ENCODE measurements at places on chromosomes 1 and 21.

GRCh38 chr1:47388891-47389238 lies 27.2 kb upstream of the FOXE3 start:
- DNase-seq: peak; percentile 60

DNA sequence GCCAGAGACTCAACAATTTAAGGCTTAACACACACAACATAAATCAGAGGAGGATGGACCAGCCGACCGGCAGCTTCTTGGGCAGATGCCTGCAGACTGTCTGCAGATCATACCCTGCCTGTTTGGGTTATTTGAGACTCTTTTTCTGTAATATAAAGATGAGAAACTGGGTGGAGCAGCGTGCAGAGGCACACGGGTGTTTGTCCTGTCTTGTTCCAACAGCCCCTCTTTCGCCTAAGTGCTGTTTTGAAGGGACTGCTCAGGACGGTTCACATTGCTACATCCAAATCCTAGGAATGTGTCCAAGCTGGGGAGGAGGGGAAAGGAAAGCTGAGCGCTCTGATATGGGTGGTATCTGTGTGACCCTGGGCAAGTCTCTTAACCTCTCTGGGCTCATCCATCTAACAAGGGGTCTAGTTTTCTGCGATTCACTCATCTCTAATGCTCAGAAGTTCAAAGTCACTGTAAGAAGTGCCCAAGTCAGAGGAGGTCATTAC lies 149.9 kb downstream of the CLIC6 start:
- no peak for DNase-seq

DNA sequence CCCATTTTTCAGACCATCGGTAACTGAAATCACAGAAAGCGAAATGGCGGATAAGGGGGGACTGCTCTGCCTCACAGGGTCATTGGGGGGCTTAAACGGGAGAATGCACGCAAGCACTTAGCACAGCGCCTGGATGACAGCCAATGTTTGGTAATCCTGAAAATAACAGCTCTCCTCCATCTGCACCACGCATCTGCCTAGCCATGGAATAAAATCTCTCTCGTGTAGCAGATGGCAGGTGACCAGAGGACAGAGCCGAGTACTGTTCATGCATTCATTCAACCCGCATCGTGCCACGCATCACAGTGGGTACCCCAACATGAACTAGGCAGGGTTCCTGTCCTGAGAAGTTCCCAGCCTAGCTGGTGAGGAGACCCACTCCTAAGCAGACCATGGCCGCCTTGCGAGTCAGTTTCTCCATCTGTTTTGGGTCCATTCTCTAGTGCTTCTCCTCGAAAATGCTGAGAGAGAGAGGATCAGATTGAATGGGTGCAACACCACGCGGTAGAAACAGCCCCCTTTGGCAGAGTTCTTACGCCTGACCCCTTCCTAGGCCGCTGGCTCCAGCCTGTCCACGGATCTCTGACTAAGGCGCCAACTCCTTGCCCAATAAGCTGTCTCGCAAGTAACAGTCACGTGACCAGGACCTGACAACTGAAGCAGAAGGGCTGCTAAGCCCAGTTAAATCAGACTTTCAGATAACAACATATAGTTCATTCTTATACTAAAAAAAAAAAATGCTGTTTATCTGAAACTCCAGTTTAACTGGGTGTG lies 7.3 kb downstream of the SLC1A7 start:
- peak; percentile 90 for DNase-seq

DNA sequence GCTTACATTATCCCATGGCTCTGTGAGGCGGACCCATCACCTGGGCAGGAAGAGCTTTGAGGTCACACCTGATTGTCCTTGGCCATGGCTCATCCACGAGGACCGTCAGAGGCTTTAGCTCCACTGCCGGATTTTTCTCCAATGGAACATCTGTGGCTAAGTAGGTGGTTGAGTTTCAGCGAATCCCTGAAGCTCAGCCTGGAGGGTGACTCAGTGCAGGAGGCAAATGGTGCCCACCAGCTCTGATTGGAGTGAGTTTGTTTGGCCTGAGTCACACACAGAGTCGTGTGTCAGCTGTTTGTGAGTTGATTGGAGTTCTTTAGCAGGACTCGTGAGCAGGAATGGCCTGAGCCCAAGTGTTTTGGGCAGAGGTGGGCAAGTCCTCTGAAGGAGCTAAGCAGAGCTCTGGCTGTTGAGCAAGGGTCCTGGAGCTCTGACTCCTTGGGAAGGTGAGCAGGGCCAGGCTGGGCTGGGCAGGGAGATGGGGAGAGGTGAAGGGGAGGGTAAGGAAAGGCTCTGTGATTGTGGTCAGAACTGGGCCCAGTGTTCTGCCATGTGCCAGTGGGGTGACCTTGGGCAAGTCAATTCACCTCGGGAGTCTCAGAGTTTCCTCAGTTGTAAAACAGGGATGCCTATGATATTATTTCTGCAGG lies 2.0 kb downstream of the SLC6A17 start:
- peak; percentile 49 for DNase-seq

DNA sequence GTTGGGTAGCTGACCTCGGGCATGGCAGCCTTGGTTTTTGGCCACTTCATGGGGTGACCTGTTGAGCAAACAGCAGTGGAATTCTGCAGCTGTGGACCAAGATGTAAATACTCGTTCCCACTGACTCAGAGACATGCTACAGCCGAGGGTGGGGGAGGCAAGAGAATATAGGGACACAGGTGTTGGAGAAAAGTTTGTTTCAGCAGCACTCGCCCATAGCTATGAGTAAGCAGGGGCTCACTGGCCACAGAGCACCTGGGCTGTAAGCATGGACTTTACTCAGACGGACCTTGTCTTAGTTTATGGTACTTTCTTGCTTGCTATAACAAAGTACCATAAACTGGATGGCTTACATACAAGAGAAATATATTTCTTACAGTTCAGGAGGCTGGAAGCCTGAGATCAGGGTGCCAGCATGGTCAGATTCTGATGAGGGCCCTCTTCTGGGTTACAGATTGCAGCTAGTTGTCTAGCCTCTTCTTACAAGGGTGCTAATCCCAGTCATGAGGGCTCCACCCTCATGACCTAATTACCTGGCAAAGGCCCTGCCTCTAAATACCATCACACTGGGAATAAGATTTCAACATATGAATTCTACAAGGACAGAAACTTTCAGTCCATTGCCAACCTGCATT lies 437.2 kb upstream of the DAB1 start:
- DNase-seq: no peak

DNA sequence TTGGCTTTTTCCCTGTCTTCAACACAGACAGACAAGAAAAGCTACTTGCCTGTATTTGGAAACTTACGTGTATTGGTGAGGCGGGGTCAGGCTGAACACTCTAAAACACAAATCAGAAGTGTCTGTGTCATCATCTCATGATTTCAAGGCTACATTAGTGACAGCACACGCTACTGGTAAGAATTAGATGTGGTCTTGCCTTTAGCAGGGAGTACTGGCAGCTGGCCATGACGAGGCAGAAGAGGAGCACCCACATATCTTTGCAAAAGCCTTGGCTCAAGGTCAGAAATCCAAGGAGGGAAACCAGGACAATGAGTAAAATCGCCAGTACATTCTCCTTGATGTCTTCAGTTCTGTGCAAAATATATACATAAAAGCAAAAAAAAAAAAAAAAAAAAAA lies 77.7 kb downstream of the PCNX2 start:
- DNase-seq: no peak

DNA sequence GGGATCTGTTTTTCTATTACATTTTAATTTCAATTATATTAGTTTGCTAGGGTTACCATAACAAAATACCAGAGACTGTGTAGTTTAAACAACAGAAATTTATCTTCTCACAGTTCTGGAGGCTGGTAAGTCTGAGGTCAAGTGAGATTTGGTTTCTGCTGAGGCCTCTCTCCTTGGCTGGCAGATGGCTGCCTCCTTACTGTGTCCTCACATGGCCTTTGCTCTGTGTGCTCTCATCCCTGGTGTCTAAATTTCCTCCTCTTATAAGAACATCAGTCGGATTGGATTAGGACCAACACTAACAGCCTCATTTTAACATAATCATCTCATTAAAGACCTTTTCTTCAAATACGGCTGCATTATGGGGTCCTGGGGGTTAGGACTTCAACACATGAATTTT lies 195.2 kb upstream of the CHODL start:
- no peak for DNase-seq

DNA sequence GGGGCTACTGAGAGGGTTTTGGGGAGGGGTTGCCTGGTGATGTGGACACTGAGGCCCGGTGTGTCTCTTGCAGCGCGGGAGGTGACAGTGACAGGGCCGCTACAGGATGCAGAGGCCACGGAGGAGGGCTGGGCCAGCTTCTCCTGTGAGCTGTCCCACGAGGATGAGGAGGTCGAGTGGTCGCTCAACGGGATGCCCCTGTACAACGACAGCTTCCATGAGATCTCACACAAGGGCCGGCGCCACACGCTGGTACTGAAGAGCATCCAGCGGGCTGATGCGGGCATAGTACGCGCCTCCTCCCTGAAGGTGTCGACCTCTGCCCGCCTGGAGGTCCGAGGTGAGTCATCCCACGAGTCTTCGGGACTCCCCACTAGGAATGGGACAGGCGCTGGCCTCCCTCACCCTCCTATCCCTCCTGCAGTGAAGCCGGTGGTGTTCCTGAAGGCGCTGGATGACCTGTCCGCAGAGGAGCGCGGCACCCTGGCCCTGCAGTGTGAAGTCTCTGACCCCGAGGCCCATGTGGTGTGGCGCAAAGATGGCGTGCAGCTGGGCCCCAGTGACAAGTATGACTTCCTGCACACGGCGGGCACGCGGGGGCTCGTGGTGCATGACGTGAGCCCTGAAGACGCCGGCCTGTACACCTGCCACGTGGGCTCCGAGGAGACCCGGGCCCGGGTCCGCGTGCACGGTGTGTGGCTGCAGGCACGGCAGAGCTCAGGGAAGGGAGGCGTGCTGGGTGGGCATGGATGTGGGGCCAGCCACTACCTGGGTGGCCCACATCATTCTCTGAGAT lies 72.5 kb downstream of the OBSCN start:
- no peak for DNase-seq

DNA sequence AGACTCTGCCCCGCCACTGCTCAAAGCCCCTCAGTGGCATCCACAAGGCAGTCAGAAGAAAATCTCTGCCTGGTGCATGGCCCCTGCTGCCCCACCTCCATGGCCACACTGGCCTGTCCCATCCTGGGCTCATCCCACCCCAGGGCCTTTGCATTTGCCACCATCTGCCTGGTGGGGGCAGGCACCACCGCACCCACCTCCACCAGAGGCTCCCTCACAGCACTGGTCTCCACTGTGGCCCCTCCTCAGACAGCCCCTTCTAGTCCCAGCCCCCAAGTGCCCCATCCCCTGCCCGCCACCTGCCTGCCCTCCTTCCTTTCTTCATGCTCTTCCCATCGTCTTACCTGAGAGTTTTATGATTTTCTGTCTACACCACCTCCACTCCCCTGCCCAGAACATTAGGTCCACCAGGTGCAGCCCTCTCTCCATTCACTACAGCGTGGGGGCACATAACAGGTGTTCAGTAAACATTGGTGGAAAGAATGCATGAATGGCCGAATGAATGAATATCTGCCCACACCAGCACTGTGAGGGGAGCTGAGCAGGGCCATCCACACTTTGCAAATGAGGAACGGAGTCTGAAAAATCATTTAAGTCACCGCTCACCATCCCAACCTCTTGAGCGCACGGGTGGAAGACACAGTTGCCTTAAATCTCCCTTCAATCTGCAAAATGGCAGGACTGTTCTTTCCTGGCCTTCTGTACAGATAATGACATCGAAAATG lies 2.1 kb downstream of the PRDM15 start:
- no peak for DNase-seq
